NCI-H1105 treated with DMSO at 0.1 percent for 48 hours (cell line): ENCODE measurements at places on chromosomes 5 and 9.

DNA sequence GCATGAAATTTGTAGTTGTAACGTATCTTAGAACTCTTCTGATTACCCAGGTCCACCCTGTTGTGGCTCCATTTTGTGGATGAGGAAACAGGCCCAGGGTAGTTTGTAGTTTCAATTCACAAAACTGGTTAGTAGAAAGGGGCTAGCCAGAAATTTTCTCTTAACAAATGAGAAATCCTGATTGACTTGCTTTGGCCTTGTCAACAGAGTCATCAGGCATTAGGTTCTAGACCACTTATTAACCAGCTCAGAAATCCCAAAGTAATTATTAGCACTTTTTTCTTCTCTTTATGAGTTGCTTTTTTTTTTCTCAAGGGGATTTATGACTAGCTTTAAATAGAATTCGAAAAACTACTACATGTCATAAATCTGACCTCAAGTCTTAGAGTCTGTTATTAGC lies 160.2 kb downstream of the SH3GL2 start:
- no peak for DNase-seq

GRCh38 chr9:134521817-134522501 lies 119.6 kb upstream of the COL5A1 start:
- DNase-seq: no peak

GRCh38 chr9:6781476-6781875 lies 23.7 kb downstream of the KDM4C start:
- DNase-seq: no peak

GRCh38 chr9:91951944-91952520 lies 2.0 kb upstream of the ROR2 start:
- no peak for DNase-seq

GRCh38 chr9:17021387-17021970 lies 113.4 kb upstream of the CNTLN start:
- no peak for DNase-seq
